MV-4-11 (cell line): ENCODE measurements at places on chromosomes 11 and 22.

GRCh38 chr11:38274031-38274430 lies 1676.0 kb upstream of the RAG2 start:
- DNase-seq, result no peak

DNA sequence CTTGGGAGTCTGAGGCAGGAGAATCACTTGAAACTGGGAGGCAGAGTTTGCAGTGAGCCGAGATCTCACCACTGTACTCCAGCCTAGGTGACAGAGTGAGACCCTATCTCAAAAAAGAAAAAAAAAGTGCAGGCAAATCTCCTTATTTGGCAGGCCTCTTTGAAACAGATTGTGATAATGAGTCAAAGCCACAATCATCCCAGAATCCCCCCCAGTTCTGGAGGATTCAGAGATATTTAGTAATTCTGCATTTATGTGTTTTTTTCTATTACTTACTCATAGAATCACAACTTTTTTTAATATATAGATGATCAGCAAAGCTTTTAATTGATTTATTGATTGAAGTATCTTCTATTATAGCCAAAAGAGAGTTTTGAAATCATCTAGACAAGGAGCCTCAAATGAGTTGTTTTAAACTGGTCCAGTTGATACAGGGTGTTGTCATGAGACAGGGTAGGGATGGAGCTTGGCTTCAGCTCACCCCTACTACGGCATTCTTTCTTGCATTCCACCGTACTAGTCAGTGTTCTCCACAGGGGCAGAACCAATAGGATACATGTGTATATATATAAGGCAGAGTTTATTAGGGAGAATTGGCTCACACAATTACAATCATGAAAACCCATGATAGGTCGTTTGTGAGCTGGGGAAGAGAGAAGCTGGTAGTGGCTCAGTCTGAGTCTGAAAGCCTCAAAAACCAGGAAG lies 39.3 kb upstream of the SORL1 start:
- DNase-seq, result no peak

GRCh38 chr11:103927535-103927934 lies 108.9 kb upstream of the DDI1 start:
- peak; percentile 70 for DNase-seq

DNA sequence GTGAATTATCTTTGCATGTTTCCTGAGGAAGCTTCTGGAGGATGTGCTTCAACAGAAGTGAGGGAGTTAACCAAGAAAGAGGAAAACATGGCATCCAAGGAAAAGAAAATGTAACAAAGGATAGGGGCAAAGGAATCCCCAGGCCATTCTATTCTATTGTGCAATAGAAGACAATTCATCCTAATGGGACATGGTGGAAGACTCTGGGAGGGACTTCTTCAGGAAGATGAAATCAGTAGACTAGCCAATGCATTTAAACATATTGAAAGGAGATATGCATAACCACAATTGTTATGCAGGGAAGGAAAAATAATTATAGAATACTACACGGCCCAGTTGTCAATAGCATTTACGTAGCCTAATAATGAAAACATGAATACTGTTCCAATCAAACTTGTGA lies 55.7 kb downstream of the THAP12 start:
- no peak for DNase-seq

GRCh38 chr22:26471522-26471921 lies 12.1 kb downstream of the HPS4 start:
- no peak for DNase-seq

DNA sequence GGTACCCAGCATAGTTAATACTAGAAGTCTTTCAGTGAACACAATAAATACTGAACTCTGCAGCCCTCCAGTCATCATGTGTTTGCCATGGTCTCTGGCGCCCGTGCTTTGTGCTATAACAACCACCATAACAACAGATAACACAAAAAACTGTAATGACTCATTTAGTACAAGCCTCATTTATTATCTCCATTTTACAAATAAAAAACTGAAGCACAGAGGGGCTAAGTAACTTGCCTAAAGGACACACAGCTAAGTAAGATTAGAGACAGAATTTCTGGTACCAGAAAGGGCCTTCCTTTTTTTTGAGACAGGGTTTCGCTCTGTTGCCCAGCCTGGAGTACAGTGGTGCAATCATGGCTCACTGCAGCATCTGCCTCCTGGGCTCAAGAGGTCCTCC lies 19.5 kb downstream of the RBFOX2 start:
- DNase-seq, result no peak

GRCh38 chr11:69923641-69924307 lies 104.6 kb upstream of the FGF3 start:
- DNase-seq, result no peak

- DNase-seq, result no peak
These were observed 587.0 kb downstream of the DLG2 start for GRCh38 chr11:85040166-85040565.

DNA sequence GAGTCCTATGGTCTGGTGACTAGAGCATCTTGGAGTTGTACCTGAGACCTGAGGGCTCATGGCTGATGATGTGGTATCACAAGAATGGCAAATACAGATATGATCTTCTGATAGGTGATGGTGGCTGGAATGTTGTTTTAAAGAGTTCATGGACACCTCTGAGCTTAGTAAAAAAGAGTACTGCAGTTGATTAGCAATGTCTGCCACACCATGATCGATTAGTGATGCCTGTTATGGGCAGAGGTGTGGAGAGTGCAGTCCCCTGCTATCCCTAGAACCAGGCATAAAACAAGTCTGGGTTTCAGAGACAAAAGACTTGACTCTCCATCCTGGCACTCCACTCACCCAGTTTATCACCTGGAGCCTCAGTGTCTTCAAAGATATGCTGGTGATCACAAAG lies 1.4 kb upstream of the BATF2 start:
- no peak for DNase-seq

DNA sequence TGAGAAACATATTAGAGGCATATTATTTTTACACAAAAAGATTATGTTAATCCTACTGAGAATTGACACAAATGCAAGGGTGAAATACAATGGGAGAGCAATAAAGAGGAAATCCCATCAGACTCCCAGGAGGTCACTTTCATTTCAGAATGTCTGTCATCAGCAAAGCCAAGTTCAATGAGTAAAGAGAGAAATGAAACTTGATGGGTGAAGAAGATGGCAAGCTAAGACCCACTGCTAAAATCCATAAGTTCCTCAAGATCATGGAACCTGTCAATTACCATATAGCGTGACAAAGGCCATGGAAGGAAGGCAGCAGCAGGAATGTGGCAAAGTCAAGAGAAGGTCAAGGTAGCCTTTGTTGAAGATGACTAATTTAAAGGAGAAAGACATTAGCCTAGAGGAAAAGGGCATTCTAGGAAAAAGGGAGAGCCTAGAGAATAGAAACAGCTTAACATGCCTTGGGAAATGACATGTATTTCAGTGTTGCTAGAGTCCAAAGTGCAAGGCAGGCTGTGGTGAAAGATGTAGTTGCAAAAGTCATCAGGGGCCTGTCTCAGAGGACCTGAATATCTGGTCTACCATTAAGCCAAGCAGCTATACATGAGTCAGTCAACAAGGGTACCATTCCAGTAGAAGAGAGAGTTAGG lies 43.1 kb downstream of the FAM168A start:
- DNase-seq, result peak; percentile 93
